ENCODE measurements at places on chromosomes 16 and 17.

- DNase-seq: no peak
Observed at GRCh38 chr16:85847681-85848601, 48.4 kb downstream of the COX4I1 start.

DNA sequence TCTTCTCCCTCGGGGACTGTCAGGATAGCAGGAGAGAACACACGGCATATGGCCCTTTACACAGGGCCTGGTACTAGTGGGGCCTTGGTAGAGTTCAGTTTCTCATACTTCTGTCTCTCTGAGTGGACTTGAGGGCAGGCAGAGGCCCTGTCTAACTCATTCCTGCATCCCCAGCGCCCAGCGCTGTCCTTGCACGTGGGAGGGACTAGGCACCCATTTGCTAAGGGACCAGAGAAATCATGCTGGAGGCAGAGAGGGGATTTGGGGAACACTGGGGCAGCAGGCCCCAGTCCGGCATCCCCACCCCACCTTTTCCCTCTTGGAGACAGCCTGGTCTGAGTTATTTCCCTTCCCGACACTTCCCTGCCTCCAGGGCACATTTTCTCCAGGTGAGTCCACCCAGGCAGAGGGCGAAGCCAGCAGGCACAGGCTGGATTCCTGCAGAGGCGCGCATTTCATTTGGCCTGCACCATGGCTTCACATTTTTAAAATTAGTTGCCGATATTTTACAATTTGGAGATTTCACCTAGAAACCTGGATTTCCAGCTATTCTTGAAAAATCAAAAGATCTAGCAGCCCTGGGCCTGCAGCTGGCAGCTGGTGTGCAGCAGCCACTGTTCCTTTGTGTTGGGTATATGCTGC lies 9.7 kb upstream of the NKD1 start:
- no peak for DNase-seq

DNA sequence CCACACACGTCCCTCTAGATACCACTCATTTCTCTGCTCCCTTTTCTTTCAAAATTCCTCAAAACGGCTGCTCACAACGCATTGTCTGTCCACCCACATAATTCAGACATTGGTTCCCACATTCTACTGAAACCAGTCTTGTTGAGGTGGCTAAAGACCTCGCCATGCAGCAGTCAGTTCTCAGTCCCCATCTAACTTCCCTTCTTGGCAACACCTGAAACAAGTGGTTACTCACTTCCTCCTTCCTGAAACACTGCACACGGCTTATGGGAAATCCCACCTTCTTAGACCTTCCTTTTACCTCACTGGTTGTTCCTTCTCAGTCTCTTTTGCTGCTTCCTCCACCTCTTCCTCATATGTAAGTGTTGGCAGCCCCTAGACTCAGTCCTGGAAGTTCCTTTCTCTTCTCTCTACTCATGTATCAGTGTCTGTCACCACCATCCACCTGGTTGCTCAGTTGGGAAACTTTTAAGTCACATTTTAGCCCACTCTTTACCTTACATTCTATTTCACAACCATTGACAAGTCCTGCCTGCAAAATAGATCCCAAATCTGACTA lies 277.1 kb downstream of the CEP112 start:
- no peak for DNase-seq

DNA sequence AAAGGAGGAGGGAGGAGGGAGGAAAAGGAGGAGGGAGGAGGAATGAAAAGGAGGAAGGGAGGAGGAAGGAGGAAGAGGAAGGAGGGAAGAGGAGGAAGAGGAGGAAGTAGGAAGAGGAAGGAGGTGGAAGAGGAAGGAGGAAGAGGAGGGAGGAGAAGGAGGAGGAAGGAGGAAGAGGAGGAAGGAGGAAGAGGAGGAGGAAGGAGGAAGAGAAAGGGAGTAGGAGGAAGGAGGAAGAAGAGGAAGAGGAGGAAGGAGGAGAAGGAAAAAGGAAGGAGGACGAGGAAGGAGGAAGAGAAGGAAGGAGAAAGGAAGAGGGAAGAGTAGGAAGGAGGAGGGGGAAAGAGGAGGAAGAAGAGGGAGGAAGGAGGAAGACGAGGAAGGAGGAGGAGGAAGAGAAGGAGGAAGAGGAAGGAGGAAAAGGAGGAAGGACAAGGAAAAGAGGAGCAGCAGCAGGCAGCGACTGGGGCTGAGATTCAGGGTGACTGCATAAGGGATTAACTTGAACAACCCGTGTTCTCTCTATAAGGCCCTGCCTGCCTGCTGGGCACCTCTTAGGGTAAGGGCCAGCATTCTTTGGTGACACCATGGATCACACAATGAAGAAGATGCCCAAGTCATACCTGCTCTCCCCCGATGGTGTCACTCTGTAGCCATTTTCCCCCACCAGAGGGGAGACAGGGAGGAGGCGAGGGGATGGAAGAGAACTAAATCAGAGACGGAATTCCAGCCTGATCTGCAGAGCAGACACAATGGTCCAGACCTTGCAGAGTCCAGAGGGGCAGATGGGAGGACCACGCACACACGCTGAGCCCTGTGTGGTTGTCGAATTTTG lies 1.4 kb upstream of the IL34 start:
- no peak for DNase-seq

DNA sequence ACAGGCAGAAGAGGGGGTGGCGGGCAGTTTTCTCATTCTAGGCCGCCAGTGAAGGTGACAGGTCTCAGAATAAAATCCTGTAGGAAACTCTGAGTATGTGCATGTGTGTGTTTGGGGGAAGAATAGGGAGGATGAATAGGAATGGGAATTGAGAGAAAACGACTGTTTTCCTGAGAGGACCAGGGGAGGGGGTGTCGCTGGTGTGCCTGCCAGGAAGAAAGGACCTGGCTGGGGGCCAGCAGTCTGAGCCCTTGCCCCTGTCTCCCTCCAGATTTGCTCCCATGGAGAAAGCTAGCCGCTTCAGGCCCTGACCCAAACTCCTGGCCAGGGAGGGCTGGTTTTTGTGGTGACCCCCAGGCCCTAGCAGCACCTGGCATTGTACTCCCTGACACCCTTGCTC lies 14.4 kb downstream of the C17orf50 start:
- no peak for DNase-seq

- DNase-seq: no peak
Observed at GRCh38 chr16:49348408-49349176, 25.0 kb upstream of the C16orf78 start.

DNA sequence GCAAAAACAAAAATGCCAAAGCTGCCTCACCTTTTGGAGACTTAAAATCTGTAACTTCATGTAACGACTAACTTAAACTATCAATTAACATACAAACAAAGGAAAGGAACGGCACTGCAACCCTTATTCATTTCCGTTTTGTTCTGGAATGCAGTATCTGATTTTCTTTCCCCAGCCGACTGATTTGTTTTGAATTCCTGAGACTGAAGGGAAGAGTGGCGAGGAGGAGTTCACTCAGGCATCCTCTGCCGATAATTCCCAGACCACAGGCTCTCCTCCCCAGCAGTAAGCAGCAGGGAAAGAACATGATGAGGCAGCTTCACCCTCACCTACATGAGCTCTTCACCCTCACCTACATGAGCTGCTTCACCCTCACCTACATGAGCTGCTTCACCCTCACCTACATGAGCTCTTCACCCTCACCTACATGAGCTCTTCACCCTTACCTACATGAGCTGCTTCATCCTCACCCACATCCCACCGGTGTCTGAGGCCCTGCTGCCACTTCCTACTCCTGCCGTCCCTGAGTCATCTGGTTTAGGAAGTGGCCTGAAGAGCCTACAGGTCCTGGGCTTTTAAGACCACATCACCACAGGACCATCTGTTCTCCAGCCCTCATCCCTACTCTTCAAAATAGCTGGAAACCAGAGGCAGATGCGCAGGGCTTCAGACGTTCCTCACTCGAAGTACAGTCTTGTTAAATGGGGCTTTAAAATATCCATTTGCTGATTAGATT lies 168.0 kb upstream of the RPH3AL start:
- DNase-seq: no peak

- DNase-seq: no peak
Observed at GRCh38 chr16:17237350-17237944, 233.3 kb downstream of the XYLT1 start.

- no peak for DNase-seq
Observed at GRCh38 chr16:8798535-8799157, 1.0 kb downstream of the PMM2 start.

DNA sequence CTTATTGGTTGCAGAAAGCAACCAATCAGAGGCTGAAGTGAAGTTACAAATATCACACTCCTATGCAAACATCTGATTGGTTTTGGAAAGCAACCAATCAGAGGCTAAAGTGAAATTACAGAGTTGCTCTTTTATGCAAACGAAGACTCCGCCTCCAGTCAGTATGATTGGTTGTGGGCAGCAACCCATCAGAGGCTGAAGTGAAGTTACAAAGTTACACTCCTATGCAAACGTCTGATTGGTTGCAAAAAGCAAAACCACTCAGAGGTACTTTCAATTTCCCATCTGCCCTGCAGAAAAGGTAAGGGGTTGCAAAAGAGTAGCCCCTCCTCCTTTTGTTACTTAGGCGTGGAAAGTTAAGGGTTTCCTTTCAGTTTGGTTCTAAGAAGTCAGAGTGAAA lies 697.3 kb downstream of the MAF start:
- no peak for DNase-seq

GRCh38 chr16:85407-85782 lies 7.4 kb downstream of the MPG start:
- DNase-seq: no peak

DNA sequence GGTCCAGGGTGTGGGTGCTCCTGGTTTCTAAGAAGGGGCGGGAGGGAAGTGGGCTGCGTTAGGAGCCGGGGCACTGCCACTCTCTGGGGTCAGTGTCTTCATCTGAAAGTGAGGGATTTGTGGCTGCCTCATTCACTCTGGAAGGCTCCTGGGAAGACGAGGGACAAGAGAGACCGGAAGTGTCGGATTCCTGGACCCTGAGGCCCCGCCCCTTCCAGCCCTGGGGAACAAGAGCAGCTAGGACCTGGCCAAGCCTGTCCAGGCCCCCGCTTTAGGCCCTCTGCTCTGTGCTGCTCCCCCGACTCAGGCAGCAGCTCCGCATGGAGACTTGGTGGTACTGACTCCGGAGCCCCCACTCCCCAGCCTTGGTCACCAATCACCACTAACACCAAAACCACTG lies 6.5 kb downstream of the LGALS3BP start:
- no peak for DNase-seq

DNA sequence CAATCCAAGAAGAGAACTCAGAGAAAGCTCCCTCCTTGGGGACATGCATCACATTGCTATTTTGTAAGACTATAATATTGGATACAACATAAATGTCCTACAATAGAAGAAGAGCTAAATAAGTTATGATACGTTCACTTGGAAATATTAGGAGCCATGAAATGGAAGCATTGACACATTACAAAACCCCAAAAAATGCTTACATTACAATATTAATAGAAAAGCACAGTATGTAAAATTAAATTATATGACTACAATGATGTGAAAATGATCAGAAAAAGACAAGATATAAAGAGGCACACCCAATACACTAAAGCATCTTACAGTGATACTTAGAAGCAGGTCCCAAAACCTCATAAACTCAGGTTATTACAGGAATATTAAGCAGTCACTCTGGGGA lies 694.1 kb downstream of the TOX3 start:
- no peak for DNase-seq

GRCh38 chr16:81405702-81406113 lies 38.9 kb upstream of the CMIP start:
- DNase-seq: no peak

- DNase-seq: no peak
Observed at GRCh38 chr17:32350666-32351418, 885 bp downstream of the ZNF207 start.

DNA sequence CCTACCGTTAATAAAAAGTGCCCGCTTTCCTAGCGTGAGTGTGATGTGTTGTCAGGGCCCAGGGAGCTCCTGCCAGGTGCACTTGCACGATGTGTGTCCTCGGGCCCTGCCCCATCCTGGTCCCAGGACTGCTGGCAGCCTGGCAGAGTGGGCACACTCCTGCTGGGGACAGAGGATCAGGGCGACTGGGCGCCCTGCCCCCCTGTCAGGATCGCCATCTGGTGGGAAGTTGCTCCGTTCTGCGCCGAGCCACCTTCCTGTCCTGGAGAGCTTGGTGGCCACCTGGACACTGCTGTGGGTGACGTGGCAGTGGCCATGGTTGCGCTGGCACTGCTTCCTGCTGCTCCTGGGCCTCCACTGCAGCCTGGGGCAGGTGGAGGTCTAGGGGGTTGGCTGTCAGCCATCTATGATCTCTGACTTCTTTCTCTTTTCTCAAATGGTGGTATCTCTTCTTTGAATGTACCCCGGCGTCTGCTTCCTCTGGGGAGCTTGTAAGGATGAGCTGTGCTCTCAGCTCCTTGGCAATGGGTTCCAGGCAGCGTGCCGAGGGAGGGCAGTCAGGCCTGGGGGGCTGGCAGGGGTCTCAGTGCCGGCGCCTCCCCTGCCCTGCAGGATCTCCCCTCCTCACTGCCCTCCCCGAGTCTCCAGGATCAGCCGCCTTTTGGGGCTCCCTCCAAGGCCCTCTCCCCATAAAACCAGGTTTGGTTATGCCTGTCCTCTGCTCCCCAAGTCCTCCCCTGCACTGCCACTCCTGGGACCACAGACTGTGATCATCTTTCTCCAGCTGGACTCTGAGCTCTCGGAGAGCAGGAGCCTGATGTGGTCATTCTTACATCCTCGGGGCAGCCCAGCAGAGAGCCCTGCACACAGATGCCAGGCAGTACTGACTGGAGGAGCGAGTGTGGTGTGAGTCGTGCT lies 76.9 kb downstream of the AMFR start:
- DNase-seq: no peak

- no peak for DNase-seq
Observed at GRCh38 chr16:22962905-22963304, 148.9 kb downstream of the HS3ST2 start.

DNA sequence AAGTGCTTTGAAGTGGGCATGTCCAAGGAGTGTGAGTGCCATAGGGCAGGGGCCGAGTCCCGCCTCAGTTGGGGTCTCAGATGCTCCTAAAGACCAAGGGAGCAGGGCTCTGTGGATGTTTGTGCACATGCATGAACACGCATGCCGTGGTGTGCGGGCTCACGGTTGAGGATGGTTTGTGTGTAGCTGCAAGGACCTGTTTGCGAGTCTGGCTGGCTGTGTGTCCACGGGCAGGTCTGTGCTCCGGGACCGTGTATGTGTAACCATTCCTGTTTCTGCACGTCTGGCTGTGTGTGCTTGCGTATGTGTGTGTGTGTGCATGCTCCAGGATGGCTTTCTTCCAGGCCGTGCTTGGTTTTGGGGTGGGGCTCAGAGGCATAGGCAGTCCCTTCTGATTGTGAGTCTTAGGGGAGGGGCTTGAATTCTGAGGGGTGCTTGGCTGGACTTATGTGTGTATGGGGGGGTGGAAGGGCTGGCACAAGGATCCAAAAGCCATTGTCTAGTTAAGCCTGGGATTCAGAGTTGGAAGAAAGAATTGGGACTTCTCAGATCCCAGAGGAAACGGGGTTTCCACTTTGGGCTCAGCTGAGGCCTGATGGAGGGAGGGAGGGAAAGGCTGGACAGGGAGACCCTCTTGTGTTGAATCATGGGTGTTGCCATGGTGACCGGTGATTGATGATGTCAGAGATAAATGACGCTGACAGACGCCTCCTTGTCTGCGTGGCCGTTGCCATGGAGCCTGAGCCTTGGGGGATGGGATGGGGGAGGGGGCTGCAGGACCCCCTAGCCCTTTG lies 14.4 kb downstream of the GJD3 start:
- DNase-seq: no peak
